Progenitor cell of endocrine pancreas (in vitro differentiated cells): ENCODE measurements at places on chromosomes 2 and 18. TPM values are rescaled to one million over a fixed set of nuclear protein-coding genes. Genes with fewer than 3 reads are reported as not detected.

- DNase-seq = no peak
- H3K27me3 ChIP-seq = no peaks in the 10 kb centered on the region
- peaks cover 18% of the 10 kb centered on the region for H3K4me1 ChIP-seq
- no peaks in the 10 kb centered on the region for H3K36me3 ChIP-seq
These were observed 82.1 kb downstream of the TNP1 start for GRCh38 chr2:216777637-216778273.

NPC1 gene
- 35.1 and 36.0 TPM in 2 replicates for total RNA-seq

DNA sequence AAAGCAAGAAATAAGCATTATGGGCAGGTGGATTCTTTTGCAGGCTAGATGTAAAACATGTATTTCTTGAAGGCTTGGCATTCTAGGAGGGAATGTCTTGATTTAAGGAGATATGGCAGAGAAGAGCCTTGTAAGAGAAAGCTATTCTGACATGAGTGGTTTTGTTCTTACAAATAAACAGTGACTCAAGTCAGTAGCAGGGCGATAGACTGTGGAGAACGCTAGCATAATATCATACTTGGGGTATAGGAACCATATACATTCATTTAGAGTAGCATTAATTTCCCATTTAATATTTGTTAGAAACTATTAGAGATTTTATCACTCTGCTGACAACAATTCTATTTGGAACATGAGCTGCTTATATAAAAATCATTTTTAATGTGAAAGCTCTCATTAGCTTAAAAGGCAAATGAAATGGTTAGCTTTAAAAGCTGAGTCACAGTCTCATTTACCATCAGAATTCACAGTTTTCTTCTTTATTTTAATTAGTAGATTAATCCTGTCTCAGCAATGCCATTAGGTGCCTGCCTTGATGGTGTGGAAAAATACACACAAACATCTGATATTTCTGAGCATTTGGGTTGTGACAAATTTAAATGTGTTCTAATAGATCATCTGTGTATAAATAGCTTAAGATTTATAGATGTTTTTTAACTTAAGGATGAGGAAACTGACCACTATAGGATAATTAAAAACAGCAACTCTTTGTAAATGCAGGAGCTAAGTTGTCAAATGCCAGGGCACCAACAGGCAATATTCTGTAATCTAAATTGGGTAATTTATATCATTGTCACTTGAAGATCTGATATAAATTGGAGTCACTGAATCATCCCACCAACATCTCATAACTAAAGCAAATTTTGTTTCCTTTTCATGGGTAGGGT is 276.7 kb downstream of the PLCL1 start:
- H3K4me3 ChIP-seq = no peak overlapping the region
- no peaks in the 10 kb centered on the region for H3K4me1 ChIP-seq
- H3K27me3 ChIP-seq = no peaks in the 10 kb centered on the region
- H3K27ac ChIP-seq = no peak overlapping the region
- DNase-seq = no peak

DNA sequence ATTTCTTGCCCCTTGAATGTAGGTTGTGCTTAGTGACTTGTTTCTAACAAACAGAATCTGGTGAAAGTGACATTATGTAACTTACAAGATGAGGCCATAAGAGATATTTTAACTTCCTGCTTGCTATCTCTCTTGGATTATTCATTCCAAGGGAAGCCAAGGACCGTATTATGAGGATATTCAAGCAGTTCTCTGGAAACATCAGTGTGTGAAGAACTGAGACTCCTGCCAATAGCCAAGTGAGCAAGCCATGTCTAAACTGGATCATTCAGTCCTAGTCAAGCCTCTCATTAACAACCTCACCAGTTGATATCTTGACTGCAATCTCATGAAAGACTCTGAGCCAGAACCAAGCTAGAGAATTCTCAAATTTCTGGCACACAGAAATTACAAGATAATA is 765.1 kb upstream of the SLC8A1 start:
- H3K4me3 ChIP-seq = no peak overlapping the region
- no peaks in the 10 kb centered on the region for H3K27me3 ChIP-seq
- DNase-seq = no peak
- no peaks in the 10 kb centered on the region for H3K4me1 ChIP-seq
- H3K36me3 ChIP-seq = no peaks in the 10 kb centered on the region

RTP5 gene
- not detected in 2 replicates for total RNA-seq

DNA sequence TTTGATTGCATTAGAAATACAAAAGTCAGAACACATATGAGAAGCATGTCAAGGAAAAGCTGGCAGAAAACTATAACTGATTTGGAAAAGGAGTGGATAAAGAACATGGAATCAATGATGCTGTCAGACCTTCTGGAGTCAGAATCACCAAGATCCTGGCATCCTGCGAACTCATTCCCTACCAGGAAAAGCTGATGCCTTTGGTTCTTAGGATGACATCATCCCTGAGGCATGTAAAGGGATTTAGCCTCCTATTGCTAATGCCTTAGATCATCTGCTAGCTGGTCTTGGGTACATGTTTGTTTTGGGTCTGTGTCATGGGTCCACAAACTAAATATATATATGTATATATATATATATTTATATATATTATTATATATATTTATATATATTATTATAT is 680.7 kb downstream of the EPHA4 start:
- H3K36me3 ChIP-seq = no peaks in the 10 kb centered on the region
- no peak for DNase-seq

- no peak overlapping the region for H3K4me3 ChIP-seq
- no peaks in the 10 kb centered on the region for H3K4me1 ChIP-seq
- no peaks in the 10 kb centered on the region for H3K36me3 ChIP-seq
- no peaks in the 10 kb centered on the region for H3K27me3 ChIP-seq
- no peak overlapping the region for H3K27ac ChIP-seq
These were observed 17.6 kb upstream of the USP40 start for GRCh38 chr2:233584210-233584609.

- H3K4me1 ChIP-seq = peaks cover 35% of the 10 kb centered on the region
- H3K27ac ChIP-seq = peak overlapping the region; percentile 43
- DNase-seq = no peak
- H3K36me3 ChIP-seq = no peaks in the 10 kb centered on the region
- H3K27me3 ChIP-seq = no peaks in the 10 kb centered on the region
These were observed 21.0 kb downstream of the MYO1B start for GRCh38 chr2:191266201-191266600.
